ENCODE measurements at places on chromosomes 7 and 10. TPM values are rescaled to one million over a fixed set of nuclear protein-coding genes. Genes with fewer than 3 reads are reported as not detected.

The OR13A1 gene
- not detected for total RNA-seq

The HOXA2 gene
- not detected for total RNA-seq

The POT1 gene
- 27.4 TPM for total RNA-seq

The DYDC2 gene
- total RNA-seq: 1.9 TPM

The SPDYE16 gene
- 0.34 TPM for total RNA-seq

The SLC39A12 gene
- total RNA-seq: not detected

The KCND2 gene
- total RNA-seq: 0.63 TPM

The NYAP1 gene
- 7.6 TPM for total RNA-seq

The PRKG1 gene
- 1.3 TPM for total RNA-seq

GRCh38 chr10:27541796-27542729 is 38.0 kb downstream of the RAB18 start:
- DNase-seq: no peak

- DNase-seq: no peak
Observed at GRCh38 chr10:323651-324293, 188.5 kb downstream of the ZMYND11 start.

DNA sequence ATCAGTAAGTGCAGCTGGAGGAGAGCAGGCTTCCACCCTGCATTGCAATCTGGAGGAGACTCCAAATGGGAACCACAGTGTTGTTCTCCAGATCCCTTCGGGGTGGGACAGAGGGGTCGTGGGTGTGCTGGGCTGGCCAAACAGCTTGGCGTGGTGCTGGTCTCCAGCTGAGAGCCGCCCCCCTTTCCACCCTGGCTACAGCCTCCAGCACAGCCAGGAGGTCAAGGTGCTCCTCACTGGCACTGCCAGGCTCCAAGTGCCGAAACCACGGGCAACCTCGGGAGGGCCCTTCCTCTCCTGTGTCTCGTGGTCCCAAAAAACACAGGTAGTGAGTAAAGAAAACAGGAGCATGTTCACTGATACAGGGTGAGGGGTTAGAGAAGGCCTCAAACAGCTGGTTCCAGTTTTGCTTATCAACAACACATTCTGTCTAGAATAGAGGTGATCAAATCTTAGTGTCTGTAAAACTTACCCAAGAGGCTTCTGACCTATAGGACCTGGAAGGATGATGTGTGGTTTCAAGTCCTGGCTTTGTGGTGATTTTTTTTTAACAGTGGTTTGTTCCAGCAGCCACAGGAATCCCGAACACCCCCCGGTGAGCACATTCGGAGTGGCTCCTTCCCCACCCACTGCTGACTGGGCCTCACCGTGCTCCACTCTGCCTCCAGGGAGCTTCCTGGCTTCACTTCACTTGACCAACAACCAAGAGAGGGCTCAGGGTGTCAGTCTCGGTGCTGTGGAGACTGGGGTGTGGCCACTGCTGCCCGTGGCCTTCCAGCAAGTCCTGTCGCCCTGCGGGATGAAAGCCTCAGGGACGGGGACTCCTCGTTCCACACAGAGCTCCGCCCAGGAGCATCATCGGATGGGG is 31.2 kb upstream of the EN2 start:
- DNase-seq: no peak

- DNase-seq: no peak
Observed at GRCh38 chr7:139643951-139644585, 120.6 kb downstream of the CLEC2L start.

DNA sequence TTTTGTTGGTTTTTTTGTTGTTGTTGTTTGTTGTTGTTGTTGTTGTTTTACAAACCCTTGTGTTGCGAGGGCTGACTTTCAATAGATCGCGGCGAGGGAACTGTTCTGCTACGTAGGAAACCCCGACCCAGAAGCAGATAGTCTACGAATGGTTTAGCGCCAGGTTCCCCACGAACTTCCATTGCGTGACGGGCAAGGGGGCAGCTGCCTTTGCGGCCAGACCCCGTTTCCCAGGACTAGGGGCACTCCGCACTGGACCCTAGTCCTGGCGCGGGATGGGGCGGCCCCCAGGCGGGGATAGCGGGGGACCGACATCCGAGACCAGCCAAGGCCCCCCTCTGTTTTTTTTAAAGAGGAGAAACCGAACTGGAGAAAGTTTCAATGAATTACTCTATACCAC is 119.6 kb downstream of the LRRTM3 start:
- no peak for DNase-seq

DNA sequence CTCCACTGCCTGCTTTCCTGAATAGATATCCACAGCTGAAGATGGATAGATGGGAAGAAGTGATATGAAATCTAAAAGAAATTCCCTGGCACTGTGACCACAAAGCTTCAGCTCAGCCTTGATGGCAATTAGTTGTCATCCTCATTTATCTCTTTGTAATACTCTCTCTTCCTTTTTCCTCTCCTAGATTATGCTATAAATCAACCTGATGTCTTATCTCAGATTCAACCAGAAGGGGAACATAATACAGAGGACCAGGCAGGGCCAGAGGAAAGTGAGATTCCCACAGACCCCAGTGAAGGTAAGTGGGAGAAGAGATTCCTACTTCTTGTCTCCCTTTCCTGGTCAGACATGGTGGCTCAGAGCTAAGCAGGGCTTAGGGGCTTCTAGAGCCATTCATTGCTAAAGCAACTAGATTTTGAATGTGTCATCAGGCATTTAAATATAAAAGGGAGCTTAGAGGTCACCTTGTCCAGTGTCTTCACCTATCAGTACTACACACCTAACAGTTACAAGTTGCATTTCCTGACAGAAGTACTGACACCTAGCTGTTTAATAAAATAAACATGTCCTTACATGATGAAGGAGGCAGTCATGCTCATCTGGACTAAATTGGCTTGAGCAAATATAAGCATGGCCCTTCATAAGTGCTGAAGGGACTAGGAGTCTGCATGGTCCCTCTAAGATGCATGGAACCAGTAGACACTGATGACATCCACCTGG is 19.5 kb downstream of the ZNF398 start:
- DNase-seq: no peak

GRCh38 chr10:35372329-35372728 is 36.0 kb downstream of the CCNY start:
- DNase-seq: no peak

DNA sequence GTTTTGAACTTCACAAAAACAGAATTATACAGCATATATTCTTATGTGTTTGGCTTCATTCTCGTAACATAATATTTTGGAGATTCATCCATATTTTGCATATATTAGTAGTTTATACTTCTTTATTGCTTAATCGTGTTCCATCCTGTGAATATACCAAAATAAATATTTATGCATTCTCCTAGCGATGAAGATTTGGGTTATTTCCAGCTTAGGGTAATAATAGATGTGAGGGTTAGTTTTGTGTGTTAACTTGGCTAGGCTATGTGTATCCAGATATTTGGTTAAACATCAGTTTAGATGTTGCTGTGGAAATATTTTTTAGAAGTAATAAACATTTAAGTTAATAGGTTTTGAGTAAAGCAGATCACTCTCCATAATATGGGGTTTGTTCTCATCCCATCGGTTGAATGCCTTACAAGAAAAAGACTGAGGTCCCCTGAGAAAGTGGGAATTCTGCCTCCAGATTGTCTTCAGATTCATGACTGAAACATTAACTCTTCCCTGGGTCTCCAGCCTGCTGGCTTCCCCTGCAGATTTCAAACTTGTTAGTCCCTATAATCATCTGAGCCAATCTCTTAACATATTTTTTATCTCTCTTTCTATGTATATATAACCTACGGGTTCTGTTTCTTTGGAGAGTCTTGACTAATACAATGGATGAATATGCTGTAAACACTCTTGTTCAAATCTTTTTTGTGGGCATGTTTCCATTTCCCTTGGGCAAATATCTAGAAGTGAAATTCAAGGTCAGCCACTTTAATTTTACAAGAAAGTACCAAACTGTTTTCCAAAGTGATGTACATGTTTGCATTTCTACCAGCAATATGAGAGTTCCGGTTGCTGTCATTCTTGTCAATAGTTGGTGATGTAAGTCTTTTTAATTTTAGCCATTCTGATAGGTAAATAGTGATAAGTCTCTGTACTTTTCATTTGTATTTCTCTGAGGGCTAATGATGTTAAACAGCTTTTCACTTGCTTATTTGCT is 48.7 kb downstream of the PDK4 start:
- no peak for DNase-seq

DNA sequence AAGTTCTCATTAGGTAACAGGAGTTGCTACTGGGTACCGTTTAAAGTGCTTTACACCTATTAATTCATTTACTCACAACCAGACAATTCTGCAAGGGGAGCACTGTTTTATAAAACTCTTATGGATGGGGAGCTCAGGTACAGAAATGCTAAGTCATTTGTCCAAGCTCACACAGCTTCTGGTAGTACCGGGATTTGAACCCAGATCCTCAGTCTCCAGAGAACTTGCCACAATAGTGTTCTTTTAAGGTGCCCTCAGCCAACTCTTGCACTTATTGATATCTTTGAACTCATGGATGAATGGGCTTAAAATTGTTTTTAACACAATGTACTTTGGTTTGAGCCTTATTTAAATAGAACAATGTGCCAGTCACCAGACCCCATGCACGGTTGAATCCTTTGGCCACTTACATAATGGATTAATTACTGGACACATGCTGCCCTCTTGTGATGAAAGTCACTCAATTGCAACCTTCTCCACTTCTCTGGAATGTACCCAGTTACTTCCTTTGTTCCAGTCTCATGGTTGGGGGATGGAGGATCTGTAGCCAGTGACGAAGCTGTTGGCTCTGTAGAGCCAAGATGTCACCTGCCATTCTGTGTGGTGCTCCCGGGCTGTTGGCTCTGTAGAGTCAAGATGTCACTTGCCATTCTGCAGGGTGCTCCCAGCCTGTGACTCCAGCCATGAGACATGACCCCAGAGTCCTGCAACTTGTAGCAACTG is 65.6 kb downstream of the NOD1 start:
- peak; percentile 83 for DNase-seq

GRCh38 chr7:90530263-90530662 is 60.8 kb downstream of the PTTG1IP2 start:
- no peak for DNase-seq

DNA sequence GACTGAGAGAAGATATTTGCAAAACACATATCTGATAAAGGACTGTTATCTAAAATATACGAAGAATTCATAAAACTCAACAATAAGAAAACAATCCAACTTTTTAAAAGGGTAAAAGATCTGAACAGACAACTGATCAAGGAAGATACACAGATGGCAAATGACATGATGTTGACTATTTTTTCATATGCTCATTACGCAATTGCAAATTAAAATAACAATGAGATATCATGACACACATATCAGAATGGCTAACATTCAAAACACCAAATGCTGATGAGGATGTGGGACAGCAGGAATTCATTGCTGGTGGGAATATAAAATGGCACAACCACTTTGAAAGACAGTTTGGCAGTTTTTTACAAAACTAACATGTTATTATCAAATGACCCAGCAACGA is 8.9 kb downstream of the DENND11 start:
- DNase-seq: no peak

GRCh38 chr10:124245806-124246440 is 152.5 kb upstream of the CHST15 start:
- no peak for DNase-seq

DNA sequence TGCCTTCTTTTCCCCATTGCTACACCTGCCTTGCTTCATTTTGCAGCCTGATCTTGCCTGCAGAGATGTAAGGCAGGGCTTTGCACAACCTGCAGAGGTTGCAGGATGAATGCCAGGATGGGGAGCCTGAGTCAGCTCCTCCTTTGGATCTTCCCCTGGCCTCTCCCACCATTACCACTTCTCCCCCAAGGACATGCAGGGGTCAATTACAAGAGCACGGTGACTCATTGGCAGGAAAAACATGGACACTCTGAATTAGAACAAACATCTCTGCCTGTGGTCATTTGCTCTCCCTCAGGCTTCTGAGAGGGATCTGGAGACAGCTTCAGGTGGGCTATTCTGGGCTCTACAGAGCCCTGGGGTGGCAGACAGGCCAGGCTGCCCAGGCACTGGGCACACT is 89.2 kb downstream of the HERPUD2 start:
- DNase-seq: no peak

DNA sequence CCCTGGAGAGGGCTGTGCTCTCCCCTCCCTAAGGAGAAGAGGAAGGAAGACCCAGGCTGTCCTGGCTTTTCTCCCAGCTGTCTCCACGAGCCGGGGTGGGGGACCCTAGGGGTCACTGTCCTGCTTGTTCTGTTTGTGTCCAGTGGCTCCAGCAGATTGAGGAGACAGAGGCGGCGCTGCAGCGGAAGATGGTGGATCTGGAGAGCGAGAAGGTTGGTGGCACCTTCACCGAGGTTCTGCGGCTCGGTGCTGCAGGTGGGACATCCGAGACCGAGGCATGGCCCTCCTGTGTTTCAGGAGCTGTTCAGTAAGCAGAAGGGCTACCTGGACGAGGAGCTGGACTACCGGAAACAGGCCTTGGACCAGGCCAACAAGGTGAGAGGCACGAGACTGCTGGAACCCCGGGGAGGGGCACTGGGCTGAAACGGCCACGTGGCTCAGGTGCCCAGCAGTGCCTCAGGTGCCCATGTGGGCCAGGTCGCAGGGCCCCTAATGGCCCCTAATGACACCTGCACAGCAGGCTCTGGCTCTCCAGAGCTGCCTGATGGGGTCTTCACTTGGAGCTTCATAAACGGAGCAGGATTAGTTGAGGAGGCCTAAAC is 33.0 kb upstream of the DPYSL4 start:
- no peak for DNase-seq

DNA sequence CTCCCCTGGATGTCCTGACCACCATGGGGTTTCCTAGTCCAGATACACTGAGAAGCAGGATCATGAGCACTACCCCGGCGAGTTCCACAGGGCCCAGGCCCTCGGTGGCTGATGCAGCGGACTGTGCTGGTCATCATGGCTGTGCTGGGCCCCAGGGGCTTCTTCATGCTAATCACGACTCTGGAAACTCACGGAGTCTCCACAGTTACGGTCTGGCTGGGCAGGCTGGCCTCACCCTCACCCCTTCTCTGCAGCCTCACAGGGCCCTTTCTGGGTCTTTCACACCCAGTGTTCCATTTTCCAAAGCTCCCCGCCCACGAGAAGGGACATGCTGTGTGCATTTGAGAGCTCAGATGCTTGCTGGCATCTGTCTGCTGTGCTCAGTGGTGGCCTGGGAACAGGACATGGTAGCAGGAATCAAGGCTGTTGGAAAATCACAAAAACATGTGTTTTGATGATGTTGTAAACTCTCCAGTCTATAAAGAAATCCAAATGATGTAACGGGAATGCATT is 119.0 kb downstream of the PTPN20 start:
- DNase-seq: no peak

DNA sequence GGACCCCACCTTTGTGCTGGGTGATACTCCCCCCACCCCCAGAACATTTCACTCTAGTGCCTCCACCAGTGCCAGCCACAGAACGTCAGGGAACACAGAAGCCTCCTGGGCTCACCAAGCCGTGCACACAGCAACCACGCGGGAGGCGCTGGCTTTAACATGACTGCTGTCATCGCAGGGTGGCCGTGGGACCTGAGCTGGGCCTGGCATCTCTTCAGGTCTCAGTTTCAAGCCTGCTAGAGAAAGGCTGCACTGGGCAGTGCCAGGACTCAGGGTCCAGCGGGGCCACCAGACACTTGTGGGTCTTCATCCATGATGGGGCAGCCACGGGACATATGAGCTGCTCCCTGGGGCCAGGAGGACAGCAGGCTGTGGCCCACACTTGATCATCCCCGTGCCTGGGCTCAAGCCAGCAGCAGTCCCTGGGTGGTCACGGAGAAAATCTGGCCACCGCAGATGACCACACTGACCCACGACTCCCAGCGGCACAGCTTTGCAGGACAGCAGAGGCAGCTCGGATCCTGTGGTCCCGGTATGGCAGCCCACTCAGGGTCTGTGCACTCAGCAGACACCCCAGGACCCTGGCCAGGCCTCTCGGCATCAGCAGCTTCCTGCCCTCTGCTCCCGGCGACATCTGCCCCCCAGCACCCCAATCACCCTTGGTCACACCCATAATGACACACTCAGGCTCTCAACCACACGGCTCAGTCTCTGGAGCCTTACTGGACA is 44.2 kb downstream of the CAMK2B start:
- DNase-seq: peak; percentile 26

- DNase-seq: peak; percentile 13
Observed at GRCh38 chr7:150359622-150360362, 8.8 kb upstream of the REPIN1 start.

All from endodermal cell (in vitro differentiated cells).